ENCODE measurements at places on chromosomes 2 and 18.

GRCh38 chr2:181352158-181352557, 105.0 kb upstream of the ITGA4 start:
- no peak for DNase-seq

DNA sequence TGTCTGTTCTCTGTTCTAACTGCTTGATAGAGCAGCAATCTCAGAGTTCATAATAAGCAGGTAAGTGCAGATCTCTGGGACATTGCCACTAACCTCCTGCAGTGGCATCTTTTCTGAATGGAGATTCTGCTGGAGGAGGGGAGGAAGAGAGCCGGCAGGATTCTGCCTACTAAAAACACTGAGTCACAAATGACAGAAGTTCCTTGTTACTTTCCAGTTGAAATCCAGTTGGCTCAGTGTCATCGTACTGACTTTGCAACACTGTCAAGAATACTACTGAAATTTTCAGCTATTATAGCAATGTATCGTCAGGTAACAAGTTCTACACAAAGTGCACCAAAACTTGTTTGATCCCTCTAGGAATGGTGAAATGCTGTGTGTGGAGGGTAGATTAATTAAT, 79.6 kb upstream of the ST6GAL2 start:
- no peak for DNase-seq

- no peak for DNase-seq
These were observed 117.9 kb downstream of the ARHGAP15 start for GRCh38 chr2:143246815-143247744.

DNA sequence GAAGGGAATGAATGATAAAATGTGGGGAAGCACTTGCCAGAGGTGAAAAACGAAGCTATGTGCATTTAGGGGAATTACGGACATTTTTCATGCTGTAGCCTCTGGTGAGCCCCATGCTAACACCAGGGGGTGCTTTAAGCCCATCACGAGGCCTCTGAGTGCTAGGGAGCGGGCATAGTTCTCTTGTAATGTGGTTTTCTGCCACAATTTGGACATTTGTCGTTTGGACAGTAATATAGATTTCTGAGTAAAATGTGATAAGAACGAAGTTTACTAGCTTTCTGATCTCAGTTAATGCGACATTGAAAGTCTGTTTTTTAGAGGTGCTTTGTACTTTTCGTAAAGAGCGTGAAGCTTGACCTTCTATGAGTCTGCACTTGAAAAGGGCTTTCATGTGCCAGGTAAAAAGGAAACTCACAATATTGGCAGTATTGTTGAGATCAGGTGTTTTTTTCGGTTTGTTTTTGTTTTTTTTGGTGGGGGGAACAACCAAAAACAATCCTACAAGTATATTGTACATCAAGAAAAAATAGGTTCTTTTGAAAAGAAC, 50.6 kb downstream of the TRAF3IP1 start:
- no peak for DNase-seq

- DNase-seq, result no peak
These were observed 232.9 kb upstream of the CDH2 start for GRCh38 chr18:28409811-28410210.

- DNase-seq, result no peak
These were observed 470.3 kb downstream of the MBD2 start for GRCh38 chr18:53754154-53754553.

GRCh38 chr2:118848381-118849225, 1.2 kb upstream of the EN1 start:
- DNase-seq, result no peak

DNA sequence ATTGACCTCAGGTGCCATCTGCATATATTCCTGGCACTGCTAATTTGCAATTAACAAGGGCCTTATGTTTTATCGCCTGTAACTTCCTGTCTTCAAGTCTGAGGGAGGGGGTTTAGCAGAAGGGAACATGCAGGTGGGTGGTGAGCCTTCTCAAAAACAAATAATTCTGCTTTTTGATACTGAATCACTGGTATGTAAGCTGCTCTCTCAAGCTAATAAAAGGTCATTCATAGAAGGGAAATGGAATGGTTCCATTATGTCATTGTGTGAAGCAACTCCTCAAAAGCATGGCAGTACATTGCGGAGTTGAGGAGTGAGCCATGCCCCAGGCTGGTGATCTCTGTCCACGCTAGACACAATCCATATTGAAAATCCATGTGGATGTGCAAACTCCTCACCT, 414.8 kb upstream of the ID2 start:
- no peak for DNase-seq
